ENCODE measurements at places on chromosomes 5 and 9.
A peak's percentile ranks its signal among the peaks of the same experiment; 100 is the strongest.

- no peak for DNase-seq
Measured at GRCh38 chr5:155728146-155728856, 598.7 kb upstream of the SGCD start.

DNA sequence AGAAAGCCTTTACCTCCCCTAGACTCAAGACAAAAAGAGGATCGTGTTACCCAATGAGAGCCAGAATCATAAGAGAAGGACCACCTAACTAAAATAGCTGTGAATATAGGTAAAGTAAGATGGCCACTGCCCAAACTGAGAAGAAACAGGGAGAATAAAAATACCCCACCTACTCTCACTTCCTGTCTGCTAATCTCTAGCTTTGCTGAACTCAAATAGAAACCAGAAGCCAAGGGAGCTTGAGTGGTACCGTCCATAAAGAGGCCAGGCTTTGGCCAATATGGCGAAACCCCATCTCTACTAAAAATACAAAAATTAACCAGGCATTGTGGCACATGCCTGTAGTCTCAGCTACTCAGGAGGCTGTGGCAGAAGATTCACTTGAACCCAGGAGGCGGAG is 123.0 kb upstream of the FST start:
- no peak for DNase-seq

DNA sequence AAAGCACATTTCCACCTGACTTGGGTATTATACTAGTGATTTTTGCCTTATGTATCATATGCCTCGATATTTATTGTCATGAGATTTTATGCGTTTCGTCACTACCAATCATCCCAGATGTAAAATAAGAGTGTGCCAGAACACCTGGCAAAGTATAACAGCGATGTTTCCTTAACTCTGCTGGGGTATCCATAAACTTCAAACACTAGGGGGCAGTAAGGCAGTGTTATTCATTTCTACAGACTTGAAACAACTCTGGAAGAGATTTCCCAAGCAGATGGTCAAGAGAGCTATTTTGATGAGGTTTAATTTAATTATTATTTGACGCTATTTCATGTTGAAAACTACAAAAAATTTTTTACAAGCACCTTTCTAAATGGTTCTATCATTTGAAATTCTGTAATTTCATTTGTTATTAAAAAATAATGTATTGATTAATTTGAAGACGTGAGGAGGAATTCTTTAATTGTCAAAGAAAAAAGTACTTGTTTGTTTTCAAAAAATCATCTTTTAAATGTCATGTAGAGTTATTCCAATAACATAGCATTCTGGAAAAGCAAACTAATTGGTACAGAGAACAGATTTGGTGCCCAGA is 388.5 kb upstream of the CTNND2 start:
- no peak for DNase-seq

DNA sequence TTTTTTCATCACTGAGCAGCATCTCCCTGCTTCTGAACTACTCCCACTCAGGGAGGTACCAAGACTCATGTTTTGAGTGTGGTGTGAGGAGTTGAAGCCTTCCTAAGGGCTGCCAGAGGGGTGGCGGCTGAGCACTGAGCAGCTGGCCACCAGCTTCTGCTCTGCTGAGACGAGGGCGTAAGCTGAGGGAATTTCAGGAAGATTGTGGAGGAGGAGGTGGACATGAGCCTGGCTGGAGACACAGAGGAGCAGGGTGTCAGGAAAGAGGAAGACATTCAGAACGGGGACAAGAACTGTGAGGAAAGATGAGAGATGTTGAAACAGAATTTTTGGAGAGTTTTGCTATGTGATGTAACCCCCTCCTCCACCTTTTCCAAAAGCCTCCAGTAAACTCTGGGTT is 7.8 kb downstream of the LCP2 start:
- DNase-seq, result no peak

- DNase-seq, result no peak
Measured at GRCh38 chr5:143206196-143207053, 197.1 kb downstream of the NR3C1 start.

DNA sequence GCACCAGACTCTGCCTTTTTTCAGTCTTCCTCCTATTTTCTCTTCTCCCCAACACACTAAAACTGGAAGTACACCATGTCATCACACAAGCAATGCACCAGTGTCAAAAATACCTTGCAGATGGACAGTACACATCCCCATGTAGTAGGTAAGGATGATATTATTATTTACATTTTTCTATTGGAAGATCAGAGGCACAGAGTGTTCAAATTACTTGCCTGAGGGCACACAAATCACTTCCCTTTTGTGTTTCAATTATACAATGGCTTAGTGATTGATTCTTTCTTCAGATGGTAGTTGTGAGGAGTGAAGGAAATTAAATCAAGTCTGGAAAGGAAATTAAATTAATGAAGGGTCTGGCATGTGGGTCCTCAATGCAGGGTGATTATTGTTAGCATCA is 39.6 kb downstream of the CTSL start:
- DNase-seq, result no peak

DNA sequence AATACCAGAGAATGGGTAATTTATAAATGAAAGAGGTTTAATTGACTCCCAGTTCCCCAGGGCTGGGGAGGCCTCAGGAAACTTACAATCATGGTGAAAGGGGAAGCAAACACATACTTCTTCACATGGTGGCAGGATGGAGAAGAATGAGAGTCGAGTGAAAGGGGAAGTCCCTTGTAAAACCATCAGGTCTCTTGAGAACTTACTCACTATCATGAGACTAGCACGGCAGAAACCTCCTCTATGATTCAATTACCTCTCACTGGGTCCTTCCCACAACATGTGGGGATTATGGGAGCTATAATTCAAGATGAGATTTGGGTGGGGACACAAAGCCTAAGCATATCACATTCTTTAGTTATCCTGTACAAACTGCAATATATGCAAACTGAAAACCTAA is 609.4 kb downstream of the MTRR start:
- no peak for DNase-seq

GRCh38 chr5:43171451-43171850 is 20.6 kb upstream of the NIM1K start:
- no peak for DNase-seq

- no peak for DNase-seq
Measured at GRCh38 chr9:14993901-14994554, 83.8 kb upstream of the FREM1 start.

DNA sequence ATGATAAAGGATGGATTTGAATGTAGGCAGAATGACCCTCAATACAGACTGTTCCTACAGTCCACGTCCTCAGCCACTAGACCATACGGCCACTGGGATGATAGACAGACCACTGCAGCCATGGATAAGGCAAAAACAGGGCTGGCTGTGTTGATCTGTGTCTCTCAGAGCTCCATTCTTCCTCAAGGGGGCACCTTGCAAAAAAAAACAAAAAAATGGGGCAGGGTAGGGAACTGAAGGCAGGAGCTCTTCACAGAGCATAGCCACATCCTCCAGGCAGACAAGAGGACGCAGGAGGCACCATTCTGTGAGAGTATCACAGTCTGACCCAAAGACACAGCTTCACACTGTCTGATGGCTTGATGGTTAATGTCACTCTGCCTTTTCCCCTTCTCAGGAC is 61.2 kb upstream of the GABRP start:
- no peak for DNase-seq

DNA sequence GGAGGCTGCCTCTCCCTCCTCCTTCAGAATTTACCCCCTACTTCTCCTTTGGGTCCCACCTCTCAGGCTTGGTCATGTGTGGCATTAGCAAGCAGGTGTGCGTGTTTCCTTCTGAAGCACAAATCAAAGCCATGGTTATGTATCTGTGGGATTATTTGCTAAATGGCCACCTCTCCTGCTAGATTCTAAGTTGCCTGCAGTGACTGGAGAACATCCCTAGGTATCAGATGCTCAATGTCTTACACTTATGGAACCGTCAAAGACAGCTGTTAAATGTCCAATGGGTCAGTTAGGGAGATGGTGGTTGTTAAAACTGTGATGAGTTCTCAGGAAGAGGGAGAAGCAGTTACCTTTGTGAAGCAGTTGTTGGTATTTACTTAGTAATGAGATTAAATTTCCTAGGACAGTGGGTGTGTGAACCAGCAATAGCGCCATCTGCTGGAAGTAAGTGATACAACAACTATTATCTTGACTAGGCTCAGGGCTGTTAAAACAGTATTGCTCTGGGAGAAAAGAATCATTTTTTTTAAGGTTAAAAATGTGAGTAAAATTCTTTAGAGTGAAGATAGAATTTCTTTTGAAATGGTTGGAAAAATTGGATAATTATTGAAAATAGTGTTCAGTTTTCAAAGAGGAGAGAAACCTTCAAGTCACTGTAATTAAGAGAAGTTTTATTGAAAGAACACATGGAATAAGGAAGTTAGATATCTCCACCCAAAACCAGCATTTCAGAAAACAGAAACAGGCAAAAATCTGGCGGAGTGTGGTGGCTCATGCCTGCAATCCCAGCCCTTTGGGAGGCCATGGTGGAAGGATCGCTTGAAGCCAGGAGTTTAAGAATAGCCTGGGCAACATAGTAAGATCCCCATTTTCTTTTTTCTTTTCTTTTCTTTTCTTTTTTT is 71.3 kb downstream of the TMC1 start:
- peak; percentile 8 for DNase-seq

GRCh38 chr9:111178331-111179055 is 140.2 kb upstream of the LPAR1 start:
- no peak for DNase-seq

- no peak for DNase-seq
Measured at GRCh38 chr9:20225826-20226225, 396.5 kb downstream of the MLLT3 start.

DNA sequence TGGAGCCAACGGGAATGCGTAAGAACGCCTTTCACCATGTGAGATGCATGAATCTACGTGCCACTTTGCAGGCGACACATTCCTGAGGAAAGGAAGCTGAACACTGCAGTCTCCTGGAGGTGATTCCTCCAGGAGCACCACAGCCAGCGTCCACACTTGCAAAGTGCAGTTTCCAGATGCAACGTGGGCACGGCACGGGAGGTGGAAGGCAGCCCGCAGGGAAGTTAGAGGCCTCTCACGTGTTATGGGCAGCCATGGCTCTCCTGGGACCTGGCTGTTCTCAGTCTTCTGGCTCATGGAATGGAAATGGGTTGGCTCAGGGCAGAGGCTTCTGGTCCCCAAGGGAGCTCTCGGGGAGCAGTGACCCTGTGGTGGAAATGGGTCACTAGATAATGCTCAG is 381.0 kb upstream of the IRX4 start:
- no peak for DNase-seq

DNA sequence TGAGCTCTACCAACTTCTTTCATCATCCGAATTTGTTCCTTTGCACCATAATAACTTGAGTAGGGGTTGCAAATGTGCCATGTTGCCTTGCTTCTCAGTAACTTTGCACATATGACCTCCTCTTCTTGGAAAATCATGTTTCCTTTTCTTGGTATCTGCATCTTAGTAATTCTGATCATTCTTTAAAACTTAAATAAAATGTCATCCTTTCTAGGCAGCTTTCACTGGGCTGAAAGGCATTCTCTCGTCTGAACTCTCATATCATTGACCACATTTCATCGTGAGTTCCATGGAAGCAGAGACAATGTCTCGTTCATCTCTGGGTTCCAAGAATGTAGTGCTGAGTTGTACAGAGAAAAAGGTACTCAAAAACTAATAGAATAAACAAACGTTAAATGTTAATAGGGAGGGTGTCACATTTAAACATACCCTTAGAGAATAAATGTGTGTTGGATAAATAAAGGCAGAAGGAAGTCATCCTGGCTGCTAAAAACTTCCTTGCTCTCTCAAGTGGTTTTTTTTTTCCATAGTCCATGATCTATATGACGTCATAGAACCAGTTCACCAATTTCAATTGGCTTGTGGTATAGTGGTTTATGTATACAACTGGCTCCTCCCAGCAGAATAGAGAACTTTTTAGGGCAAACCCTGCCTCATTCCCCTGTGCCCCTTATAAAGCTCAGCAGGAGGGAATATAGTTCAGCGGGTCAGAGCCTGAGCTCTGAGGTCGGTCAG is 218.1 kb upstream of the TRIM32 start:
- no peak for DNase-seq

DNA sequence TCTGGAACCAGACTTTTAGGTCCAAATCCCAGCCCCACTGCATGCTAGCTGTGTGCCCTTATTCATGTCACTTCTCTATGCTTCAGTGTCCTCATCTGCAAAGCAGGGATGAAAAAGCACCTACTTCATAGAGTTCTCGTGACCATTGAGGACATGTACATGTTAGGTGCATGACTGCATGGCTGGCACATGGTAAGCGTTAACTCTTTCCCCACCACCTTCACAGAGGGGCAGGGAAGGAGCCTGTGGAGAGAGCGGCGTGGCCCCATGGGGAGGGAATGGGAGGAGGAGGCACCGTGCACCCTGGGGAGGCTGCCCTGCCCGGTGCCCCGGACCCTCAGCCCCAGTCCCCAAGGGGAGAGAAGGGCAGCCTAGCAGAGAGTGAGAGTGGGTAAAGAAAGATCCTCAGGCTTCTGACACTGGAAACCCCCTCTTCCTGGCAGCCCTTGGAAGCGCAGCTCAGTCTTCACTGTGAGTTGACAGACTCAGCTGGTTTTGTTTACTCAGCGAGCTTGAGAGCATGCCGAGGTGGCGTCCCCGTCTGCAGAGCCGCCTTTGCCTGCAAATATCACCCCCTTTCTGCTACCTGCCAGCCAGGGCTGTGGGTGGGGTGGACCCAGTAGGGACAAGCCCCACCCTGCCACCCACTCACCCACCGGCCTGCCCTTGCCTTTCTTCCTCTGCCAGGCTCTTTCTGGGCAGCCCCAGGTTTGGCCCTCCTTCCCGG is 10.6 kb upstream of the ANGPTL2 start:
- no peak for DNase-seq

GRCh38 chr5:75169516-75169915 is 67.2 kb downstream of the ANKRD31 start:
- DNase-seq, result no peak

DNA sequence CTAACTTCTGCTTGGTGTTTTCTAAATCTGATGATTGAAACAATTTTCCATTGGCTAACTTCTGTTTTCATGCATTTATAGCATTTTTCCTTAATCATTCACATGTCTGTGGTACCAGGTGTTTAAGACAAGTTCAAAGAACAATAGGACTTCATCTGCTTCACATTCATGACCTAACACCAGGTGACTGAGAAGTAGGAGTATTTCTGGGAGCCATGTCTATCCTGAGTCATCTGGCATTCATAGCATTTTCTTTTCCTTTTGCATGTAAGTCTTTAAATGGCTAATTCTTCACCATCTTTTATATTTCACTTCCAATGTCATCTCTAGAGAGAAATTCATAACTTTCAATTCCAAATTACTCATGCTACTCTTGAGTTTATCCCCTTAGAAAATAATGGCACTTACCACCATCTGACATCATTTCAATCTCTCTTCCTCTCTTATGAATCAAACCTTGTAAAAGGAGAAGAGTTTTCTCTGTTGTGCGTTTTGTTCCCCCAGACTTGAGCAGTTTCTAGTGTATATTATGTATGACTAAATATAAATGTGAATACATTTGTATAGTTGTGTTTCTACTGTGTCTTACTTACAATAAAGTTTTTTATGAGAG is 1196.1 kb upstream of the CDH9 start:
- no peak for DNase-seq

GRCh38 chr5:37735649-37736347 is 104.0 kb downstream of the GDNF start:
- DNase-seq, result no peak

GRCh38 chr5:5986492-5987178 is 391.7 kb downstream of the MED10 start:
- no peak for DNase-seq

- DNase-seq, result no peak
Measured at GRCh38 chr5:120314191-120314590, 149.9 kb upstream of the PRR16 start.

Data from T-helper 17 cell (primary cell).